ENCODE measurements at places on chromosomes 1 and 21.

- DNase-seq: no peak
These were observed 51.0 kb downstream of the EPB41 start for GRCh38 chr1:28965271-28965870.

GRCh38 chr1:15884477-15884876, 37.0 kb downstream of the SPEN start:
- no peak for DNase-seq

DNA sequence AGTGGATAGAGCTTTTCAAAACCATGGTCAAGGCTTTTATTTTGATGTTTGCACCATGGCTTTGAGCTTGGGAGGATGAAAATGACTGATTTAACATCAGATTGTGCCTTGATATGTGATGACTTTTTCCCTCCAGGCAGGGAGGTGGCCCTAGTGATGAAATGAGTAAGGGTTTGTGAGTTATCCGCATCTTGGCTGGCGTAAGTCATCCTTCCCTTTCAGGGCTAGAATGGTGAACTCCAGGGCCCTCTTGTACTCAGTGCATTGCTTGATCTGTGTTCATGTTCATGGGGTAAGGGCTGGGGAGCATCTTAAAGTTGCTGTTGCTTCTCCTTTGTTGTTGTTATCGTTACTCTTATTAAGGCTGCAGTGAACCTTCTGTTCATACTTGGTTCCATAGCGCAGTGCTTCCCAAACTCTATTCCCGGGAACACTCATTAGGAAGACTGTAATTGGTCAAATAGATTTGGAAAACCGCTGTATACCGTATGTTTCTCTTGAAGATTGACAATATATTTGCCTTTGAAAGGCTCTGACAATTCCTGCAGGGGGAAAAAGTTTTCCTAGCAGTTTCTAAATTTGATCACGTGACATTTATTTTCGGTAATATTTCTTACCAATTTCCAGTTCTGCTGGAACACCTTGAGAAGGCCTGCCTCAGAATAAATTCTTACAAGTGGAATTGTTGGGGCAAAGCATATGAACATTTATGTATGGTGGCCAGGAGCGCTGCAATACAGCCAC, 23.1 kb downstream of the GPR137B start:
- DNase-seq: no peak

DNA sequence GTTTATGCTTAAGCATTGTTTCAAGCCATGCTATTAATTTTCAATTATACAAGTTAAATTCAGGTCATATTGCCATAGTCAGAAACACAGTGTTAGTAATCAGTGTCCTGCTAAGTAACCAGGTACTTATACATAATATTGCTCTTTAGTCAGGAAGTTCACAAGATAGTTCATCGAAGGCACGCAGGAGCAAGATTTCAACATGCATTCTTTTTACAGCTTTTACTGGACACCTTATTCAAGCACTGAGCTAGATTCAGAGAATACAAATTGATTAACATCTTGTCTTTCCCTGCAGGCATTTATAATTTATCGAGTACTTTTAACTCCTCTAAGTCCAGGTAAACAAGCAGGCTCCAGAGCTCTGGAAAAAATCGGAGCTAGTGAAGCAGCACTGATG, 202.3 kb upstream of the BRINP3 start:
- DNase-seq: no peak

GRCh38 chr1:205189131-205189530, 22.4 kb downstream of the DSTYK start:
- DNase-seq: no peak

DNA sequence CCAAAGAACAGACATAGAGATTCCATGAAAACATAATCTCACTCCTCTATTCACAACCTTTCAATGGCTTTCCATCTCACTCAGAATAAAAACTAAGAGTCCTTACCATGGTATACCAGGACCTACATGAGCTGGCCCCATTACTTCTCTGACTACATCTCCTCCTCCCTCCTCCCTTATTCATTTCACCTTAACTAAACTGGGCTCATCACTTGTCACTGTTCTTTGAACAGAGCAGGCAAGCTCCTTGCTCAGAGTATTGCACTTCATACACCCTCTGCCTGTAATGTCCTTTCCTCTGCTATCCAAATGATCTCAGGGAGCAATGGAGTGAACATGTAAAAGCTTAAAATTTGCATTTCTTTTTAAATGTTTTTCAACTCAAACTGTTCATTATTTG, 142.0 kb downstream of the MRPL39 start:
- no peak for DNase-seq

- no peak for DNase-seq
These were observed 6.2 kb downstream of the MED8 start for GRCh38 chr1:43383449-43383848.

DNA sequence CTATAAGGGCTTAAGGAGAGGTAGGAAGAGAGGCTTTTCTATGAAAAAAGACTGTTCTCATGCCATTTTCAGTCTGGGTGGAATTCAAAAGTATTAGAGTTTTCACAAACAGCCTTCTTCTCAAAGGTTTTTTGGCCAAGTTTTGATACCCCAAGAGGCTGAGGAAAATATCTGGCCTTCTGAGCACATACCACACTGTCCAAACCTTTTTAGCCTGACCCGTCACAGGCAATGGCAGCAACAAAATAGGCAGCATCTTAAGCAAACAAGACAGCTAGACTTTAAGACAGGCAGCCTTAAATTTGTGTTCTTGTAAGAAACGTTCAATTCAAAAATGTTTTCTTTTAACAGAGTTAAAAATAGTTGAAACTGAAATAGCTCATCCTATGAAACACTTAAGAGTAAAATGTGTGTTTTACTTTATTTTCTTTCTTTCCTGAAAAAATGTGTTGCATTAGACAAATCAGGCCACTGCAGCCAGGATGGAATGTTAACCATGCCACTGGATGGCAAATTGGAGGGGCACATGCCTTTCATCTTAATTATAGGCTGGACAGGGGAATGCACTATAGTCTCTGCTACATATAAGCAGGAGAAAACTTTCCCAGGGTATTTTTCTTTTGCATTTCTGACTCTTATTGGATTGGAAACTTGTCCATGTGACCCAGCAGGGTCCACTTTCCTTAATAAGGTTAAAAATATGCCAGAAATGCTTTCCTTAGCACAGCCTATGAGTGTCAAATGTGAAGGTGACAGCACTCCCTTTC, 315.0 kb downstream of the TGFB2 start:
- no peak for DNase-seq

- no peak for DNase-seq
These were observed 16.7 kb downstream of the DDX59 start for GRCh38 chr1:200653022-200653462.

DNA sequence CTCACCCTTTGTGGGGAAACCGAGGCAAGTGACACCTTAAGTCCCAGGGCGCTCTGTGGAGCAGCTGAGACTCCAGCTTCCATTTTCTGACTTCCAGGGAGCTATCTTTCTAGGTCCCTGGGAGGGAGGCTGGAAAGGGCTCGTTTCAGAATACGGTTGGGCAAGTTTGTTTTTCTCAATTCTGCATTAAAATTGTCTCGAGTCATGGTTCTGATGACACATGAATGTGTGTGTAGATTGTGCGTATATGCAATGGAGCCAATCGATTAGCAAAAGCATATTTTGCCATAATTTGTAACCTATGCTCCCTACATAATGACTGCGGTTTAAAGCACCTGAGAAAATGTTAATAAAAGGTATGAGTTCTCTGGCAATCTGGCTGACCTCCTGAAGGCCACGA, 77.3 kb downstream of the SIK1 start:
- no peak for DNase-seq

- DNase-seq: no peak
These were observed 108.7 kb upstream of the KCNJ15 start for GRCh38 chr21:38148046-38148445.

DNA sequence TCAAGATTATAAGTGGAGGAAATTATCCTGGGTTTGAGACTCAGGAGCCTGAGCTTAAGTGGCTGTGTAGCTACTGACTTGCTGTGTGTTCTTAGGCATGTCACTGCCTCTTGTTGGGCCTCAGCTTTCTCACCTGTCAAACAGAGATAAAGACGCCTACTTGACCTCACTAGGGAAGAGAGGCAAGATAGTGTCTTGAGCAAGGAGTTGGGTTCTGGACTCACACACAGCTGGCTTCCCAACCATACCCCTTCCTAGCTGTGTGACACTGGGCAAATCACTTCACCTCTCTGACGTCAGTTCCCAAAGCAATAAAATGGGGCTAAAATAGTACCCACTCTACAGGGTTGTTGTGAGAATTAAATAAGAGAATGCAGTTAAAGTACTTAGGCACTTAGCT, 11.6 kb upstream of the EPB41 start:
- DNase-seq: no peak
